ENCODE measurements at places on chromosomes 4 and X. TPM values are rescaled to one million over a fixed set of nuclear protein-coding genes. Genes with fewer than 3 reads are reported as not detected.

- no peak for DNase-seq
These were observed 45.4 kb upstream of the WWC2 start for GRCh38 chr4:183053681-183054080.

DNA sequence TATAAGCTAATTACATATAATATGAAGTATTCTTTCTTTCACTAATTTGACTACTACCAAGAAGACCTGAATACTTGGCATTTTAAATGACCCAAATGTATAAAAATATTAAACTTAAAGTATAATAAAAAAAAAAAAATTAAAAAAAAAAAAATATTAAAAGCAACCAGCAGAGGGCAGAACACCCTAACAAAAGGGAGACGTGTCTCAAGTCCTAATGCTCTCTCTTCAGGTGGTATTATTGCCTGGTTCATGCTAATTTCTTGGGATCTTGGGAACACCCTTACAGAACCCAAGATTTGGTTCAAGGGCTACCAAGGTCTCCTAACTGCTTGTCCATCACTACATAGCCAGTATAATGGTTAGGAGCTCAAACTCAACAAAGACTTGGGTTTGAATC, 754.8 kb downstream of the RAB28 start:
- DNase-seq = no peak

Gene GPR82
- polyA plus RNA-seq = 0.27 TPM

DNA sequence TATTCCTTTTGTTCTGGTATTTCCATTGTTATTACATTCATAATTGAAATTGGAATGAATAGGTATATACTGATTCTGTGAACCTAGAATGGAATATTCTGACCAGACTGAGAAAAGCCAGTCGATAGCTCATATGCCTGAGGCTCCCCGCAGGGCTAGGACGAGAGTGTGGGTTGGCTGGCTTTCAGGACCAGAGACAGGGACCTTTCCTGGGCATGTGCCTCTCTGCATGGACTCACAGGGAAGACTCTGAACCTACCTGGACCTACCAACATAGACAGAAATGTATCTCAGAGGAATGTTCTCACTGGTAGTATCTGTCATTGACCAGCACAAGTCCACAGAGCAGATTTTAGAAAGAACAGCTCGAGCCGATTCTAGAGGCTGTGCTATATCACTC, 214.6 kb downstream of the FRMPD4 start:
- DNase-seq = no peak

GRCh38 chr4:73687421-73687820, 52.9 kb upstream of the CXCL8 start:
- DNase-seq = no peak

DNA sequence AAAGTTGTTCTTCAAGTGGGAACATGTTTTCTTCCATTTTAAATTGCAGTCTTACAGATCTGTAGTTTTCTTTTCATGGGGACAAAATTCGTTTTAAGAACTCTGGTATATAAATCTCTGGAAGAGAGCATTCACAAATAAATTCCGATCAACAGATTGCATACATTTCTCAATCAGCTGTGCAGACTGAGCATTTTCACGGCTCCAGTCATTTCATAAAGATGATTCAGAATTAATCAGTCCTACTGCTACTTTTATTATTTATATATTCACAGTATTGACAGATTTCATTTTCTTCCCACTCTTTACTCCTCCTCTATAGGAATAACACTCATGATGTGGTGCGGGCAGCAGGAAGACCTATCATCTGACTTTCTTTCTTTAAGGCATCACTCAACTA, 534.9 kb upstream of the FTHL17 start:
- no peak for DNase-seq

Gene RTL3
- 0.37 TPM for polyA plus RNA-seq

- DNase-seq = no peak
These were observed 217.7 kb upstream of the INTU start for GRCh38 chr4:127414951-127415606.

- DNase-seq = no peak
These were observed 25.0 kb downstream of the ASMTL start for GRCh38 chrX:1427756-1428155.

DNA sequence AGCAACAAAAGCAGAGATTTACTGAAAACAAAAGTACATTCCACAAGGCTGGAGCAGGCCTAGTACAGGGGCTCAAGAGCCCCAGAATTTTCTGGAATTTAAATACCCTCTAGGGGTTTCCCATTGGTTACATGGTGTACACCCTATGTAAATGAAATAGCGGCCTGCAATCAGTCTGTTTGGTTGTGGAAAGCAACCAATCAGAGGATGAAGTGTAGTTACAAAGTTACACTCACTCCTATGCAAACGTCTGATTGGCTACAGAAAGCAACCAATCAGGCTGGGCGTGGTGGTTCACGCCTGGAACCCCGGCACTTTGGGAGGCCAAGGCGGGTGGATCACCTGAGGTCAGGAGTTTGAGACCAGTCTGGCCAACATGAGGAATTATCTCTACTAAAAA, 13.8 kb upstream of the TXLNG start:
- DNase-seq = no peak

DNA sequence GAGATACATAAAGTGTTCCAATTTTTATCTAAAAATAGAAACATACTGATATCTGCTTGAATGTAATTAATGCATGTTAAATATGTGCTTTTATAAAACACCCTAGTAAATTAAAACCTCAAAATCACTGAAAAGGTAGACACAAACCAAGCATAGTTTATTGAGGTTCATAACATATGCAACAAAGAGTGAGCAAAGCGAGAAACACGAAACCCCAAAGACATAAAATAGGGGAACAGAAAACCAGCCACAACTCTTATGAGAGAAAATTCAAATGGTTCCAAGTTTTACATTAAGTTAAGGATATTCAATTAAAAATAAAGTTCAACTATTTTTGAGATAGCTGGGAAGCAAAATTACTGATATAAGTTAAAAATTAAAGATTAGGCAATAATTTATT, 336.4 kb upstream of the AGA start:
- DNase-seq = no peak

Measured in GM12878 (cell line).